ENCODE measurements at places on chromosomes 12 and 14.

- DNase-seq: no peak
These were observed 24.6 kb downstream of the LIN7A start for GRCh38 chr12:80912901-80913770.

DNA sequence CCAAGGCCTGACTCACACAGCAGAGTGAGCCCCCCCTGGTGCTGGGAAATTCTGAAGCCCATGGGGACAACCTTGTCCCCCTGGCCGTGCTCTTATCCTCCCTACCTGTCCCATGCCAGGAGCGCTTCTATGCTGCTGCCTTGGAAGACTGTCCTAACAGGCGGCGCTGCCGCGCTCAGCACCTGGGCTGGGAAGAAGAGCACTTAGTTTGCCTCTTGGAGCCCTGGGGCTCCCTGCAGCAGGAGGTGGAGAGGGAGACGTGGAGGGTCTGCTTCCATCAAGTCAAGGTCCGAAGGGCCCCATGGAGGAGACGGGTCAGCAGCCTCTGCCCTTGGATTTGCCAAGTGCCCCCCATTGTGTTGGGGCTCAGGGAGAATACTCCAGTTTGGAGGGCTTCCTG lies 300.5 kb downstream of the CACNA1C start:
- DNase-seq: no peak

DNA sequence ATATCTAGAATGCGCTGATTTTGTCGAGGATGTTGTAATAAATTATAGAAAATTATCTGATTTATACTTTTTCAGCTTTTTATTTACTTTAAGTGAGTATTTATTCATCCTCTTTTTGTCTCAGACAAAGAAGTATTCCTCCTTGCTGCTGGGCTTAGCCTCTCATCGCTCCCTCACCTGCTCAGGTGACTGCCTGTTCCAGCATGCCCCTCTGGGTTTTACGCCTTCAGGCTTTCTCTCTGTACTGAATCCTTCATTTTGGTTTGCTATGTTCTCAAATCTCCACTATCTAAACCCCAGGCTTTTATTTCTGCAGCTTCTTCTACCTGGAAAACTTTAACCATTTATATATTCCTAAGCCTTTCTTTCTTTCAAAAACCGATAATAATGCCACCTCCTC lies 1650.9 kb upstream of the SEL1L start:
- no peak for DNase-seq

- no peak for DNase-seq
These were observed 12.4 kb upstream of the ETFBKMT start for GRCh38 chr12:31647086-31647491.

GRCh38 chr12:2811801-2812200 lies 667 bp upstream of the ITFG2 start:
- no peak for DNase-seq

DNA sequence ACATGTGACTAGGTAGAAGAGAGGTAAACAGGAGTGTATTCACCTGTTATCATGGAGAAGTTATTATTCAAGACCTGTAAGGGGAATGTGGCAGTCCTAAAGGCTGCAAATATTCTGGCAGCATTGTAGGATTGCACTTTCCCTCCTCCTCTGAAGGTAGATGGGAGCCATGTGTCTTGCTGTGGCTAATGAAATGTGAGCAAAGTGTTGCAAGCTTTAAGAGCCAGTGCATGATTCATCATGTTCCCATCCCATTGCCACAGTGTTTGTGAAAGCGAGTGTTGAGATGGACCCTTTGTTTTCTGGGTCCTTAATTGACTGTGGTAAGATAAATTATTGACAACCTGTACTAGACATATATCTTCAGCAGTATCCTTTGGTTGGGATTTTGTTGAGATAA lies 128.7 kb downstream of the RGS6 start:
- no peak for DNase-seq

DNA sequence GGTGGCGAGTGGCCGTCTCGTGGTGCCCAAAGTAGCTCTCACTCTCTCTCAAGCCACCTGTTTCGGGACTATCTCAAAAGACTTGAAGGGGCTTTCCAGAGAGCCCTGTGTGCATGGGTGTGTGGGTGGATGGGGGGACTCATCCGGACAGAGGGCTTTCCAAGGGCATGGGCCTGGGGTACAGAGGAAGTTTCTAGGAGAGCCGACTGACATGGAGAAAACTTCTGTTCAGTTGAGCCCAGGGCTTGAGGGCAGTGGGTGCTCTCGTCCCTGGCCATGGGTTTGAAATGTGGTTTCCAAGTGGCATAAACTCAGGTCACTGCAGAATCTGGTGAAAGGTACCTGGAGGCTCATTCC lies 47.4 kb upstream of the MEG3 start:
- no peak for DNase-seq

GRCh38 chr12:108156717-108157116 lies 27.6 kb downstream of the WSCD2 start:
- DNase-seq: no peak

- no peak for DNase-seq
These were observed 179.5 kb downstream of the NUBPL start for GRCh38 chr14:31740688-31741087.

- no peak for DNase-seq
These were observed 256.8 kb upstream of the GARIN6 start for GRCh38 chr12:99390707-99391106.

DNA sequence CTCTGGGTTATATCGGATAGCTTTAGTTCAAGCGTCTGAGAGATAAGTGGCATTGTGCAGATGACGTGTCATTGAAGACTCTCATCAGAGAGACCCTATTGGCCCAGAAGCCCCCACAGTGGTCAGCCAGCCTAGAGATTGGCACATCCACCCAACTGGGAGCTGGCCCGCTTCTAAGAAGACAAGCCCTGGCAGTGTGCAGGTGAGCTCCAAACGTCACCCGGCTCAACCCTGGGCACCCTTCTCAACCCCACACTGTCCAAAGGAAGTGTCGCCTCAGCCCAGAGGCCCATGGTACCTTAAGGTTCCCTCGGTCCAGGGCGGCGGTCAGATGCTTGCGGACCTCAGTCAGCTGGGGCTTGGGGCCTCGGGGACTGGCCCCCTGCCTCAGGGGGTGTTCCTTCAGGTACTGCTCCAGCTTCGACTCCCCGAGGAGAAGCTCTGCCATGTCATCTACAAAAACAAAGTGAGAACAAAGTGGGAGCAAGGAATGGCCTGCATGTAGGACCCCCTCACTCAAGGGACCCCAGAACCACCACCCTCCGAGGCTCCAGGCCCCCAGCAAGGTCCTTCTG lies 30.3 kb downstream of the TTC7B start:
- peak; percentile 64 for DNase-seq
